ENCODE measurements at places on chromosomes 7 and 10.

DNA sequence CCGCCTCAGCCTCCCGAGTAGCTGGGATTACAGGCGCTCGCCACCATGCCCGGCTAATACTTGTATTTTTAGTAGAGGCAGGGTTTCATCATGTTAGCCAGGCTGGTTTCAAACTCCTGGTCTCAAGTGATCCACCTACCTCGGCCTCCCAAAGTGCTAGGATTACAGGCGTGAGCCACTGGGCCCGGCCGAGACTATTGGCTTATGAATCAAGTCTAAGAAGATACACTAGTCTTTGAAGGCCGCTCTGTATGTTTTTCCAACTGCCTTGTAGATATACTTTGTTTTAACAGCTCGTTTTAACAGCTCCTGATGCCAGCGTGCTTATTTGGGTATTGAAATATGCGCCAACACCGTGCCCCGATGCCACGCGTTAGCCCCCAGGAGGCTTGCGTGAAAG lies 136.4 kb upstream of the SH2B2 start:
- no peak for DNase-seq

DNA sequence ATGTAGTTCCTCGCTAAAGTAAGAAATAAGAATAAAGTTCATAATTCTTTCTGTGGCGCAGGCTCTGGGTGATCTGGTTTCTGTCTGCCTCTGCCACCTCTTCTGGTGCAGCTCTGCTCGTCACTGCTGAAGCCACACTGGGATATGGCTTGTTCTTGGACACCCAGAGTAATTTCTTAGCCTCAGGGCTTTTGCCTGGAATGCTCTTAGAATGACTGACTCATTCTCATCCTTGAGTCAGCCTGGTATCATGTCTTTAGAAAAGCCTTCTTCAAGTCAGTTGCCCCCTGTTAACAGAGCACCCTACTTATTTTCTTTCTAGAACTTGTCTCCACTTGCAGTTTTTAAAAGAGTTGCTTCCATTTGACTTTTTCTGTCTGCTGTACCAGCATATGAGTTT lies 2.0 kb downstream of the ZSCAN25 start:
- no peak for DNase-seq

DNA sequence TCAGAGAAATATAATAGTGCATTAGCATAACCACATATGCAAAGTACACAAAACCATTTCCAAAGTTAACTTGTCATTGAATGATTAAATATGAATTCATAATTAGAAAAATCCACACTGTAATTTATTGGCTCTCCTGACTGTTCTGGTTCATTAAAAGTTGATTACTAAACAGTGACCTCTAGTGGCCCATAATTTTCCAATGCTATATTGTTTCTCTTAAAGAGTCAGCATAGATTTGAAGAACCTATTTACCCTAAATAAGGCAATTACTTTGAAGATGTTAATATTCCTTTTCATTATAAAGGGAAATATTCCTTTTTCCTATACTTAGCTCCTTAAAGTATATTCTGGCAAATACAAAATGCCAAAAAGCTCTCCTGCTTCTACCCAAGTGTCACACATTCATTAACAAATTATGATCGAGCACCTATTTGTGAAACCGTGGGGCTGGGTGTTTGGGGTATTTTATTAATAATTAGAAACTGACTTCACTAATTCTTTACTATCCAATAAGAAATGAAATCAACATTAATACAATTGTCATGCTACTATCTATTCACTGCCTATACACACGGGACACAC lies 86.2 kb downstream of the HIBADH start:
- DNase-seq: no peak

GRCh38 chr7:159197066-159197975 lies 52.7 kb upstream of the VIPR2 start:
- no peak for DNase-seq

GRCh38 chr7:152050547-152050971 lies 25.1 kb downstream of the GALNT11 start:
- DNase-seq: no peak

DNA sequence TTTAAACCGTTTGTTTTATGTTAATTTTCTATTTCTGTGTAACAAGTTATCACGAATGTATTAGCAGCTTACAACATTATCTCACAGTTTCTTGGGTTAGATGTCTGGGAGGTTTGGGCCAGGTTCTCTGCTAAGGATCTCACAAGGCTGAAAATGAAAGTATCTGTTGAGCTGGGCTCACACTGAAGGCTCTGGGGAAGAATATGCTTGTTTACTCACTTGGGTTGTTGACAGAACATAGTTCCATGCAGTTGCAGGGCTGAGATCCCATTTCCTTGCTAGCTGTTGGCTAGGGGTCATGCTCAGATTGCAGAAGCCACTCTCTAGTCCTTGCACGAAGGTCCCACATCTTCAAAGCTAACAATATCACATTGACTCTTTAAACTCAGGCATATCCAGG lies 266.6 kb upstream of the GNAI1 start:
- no peak for DNase-seq

GRCh38 chr7:101824440-101824839 lies 7.0 kb downstream of the CUX1 start:
- DNase-seq: no peak

DNA sequence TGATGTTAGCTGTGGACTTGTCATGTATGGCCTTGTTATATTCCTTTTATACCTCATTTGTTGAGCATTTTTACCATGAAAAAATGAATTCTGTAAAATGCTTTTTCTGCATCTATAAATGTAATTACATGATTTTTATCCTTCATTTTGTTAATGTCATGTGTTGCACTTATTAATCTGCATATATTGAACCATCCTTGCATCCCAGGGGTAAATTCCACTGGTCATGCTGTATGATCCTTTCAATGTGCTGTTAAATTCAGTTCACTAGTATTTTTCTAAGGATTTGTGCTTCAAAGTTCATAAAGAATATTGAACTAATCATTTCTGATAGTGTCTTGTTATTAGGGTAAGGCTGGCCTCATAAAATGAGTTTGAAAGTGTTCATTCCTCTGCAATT lies 31.9 kb upstream of the AHR start:
- DNase-seq: no peak

DNA sequence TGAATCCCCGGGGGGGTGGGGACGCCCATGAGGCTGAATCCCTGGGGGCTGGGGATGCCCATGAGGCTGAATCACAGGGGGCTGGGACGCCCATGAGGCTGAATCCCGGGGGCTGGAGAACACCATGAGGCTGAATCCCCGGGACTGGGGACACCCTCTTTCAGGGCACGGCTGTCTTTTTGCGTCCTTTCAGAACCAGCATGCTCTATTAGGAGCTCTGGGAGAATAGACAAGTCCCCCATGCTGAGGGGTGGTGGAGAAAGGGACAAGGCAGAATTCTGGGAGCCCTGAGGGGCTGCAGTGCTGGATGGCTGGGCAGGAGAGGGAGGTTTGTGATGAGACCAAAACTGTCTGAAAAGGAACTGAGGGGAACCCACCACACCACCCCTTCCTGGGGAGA lies 257.3 kb upstream of the TCERG1L start:
- DNase-seq: no peak

DNA sequence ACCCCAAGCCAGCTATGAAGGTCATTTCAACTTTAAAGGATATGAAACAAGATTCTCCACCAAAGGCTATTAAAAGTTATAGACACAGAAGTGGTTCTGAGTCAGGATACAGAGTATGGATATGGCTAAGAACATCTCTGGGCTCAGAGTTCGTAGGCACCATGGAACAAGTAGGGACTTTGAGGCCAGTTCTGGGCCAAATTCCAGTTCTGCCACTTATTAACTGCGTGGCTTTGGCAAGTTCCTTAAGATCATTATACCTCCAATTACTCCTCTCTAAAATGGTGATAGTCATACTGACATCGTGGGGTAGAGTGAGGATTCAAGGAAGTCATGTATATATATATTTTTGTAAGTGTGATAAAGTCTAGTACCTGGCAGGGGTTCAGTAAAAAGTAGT lies 105.8 kb upstream of the NFE2L3 start:
- DNase-seq: no peak

- DNase-seq: no peak
Measured at GRCh38 chr10:62992145-62992721, 140.9 kb upstream of the NRBF2 start.

DNA sequence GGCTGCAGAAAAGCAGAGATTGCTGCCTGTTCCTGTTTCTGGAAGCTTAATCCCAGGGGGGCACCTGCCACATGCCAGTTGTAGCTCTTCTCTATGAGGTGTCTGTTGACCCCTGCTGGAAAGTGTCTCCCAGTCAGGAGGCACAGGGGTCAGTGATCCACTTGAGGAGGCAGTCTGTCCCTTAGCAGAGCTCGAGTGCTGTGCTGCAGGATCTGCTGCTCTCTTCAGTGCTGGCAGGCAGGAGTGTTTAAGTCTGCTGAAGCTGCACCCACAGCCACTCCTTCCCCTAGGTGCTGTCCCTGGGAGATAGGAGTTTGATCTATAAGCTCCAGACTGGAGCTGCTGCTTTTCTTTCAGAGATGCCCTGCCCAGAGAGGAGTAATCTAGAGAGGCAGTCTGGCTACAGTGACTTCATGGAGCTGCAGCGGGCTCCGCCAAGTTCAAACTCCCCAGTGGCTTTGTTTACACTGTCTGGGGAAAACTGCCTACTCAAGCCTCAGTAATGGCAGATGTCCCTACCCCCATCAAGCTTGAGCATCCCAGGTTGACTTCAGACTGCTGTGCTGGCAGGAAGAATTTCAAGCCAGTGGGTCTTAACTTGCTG lies 57.6 kb upstream of the CROT start:
- no peak for DNase-seq

DNA sequence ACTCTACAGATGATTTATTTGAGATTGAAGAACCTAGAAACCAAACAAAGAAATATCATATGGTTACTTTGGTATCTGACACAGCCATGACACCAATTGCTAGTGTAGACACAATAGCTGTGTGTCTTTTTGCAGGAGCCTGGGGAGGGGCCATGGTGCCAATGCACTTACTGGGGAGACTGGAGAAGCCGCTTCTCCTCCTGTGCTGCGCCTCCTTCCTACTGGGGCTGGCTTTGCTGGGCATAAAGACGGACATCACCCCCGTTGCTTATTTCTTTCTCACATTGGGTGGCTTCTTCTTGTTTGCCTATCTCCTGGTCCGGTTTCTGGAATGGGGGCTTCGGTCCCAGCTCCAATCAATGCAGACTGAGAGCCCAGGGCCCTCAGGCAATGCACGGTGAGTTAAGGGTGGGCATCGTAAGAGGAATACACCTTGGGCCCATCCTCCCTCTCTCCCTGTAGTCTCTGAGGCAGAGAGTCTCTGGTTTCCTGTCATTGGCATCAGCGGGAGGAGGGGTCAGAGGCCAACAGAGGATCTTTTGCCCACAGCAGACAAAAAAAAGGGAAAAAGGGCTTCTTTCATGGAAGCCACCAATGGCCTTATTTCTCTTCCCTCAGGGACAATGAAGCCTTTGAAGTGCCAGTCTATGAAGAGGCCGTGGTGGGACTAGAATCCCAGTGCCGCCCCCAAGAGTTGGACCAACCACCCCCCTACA lies 1.2 kb downstream of the TMEM139 start:
- DNase-seq: no peak

DNA sequence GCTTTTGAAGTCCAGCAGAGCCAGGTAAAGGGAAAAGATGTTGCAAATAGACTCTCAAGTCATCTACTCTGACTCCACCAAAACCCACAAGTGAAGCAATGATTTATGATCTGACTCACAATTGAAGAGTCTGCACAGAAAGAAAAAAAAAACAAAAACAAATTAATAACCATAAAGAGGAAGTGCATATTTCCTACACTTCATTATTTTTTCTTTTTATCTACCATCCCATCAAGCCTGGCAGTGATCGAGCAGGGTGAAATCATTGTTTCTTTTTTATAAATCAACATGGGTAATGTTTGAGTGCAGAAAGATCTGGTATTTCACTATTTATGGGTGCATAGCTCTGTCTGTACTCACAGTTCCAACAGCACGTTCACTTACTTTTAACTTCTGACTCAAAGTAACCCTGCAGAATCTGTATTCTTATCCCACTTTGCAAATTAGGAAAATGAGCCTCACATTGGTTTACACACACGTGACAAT lies 829.0 kb downstream of the TNS3 start:
- DNase-seq: no peak

DNA sequence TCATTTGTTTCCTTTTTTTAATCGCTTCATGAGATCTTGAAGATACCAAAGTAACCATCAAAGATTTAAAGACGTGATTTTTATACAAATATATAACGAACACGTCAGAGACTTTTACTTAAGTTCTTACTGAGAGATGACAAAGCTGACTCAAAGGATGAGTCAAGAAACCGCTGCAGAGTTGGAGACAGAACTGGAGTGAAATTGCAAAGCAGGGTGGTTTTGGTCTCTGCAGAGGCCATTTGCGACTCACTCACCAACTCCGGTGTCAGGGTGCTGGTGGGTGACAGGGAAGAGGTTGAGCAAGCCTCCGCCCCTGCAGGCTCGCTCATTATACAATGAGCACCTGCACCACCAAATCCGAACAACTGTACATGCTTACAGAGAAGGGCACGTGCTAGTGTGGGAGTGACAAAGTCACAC lies 75.2 kb downstream of the DNAJB6 start:
- DNase-seq: no peak

DNA sequence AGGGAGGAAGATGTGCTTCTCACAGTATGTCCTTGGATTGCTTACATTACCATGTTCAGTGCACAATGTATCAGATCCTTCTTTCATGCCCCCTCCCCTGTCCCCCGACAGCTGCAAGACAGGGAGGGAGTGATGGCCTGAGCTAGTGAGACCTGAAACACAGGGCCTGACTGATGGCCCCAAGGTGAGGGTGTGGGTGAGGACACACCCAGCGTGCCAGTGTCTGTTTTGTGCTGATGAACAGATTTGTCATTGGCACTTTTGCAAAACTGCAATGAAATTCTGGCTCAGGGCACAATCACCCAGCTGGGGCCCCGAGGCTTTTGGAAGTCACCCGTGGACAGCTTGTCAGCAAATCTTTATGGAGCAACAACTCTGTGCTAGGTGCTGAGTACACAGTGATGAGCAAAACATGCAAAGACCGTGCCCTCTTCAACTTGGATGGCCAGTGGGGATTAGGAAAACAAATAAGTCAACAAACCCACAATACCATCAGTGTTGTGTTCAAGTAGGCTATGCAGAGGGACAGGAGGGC lies 59.4 kb upstream of the EMX2 start:
- no peak for DNase-seq

GRCh38 chr7:112182749-112183148 lies 23.4 kb downstream of the DOCK4 start:
- no peak for DNase-seq

DNA sequence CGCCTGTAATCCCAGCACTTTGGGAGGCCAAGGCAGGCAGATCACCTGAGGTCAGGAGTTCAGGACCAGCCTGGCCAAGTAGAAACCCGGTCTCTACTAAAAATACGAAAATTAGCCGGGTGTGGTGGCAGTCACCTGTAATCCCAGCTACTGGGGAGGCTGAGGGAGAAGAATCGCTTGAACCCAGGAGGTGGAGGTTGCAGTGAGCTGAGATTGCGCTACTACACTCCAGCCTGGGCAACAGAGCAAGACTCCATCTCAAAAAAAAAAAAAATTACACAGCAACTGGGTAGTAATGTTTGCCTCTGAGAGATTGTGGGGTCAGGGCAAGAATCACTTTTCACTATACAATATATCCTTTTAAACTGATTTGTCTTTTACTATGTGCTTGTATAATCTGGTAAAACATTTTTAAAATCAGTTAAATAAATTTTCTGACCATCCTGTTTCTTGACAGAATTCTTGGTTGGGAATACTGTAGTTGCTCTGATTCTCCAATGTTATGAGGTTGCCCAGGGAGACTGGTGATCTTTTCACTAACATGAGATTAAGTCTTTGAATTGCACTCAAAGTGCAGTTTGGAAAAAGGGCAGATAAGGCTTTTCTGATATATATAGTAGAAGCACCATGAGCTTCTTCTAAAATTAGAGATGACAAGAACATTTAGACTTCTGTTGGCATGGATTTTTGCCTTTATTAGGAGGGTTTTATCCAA lies 1.5 kb downstream of the ENTPD7 start:
- DNase-seq: no peak
